CD4-positive, alpha-beta T cell treated with Interleukin-15 for 1 hour (primary cell): ENCODE measurements at places on chromosomes 1 and 21.

DNA sequence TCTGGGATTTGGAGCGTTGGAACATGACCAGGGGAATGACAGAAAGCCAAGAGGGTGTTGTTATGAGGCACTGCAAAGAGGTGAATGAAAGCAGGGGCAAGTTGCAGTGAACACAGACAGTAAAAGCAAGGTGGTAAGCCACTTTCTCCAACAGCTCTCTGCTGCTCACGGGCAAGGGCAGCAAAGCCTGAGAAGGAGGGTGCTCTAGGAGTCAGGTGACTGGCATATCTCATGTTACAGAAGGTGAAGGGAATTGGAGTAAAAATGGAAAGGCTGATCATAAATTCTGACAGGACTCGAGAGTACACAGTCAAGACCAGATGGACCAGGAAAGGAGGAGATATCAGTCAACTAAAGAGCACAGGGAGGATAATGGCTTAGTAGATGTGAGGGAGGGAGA is 14.5 kb downstream of the VAV3 start:
- DNase-seq = no peak

GRCh38 chr1:209190591-209191261 is 392.8 kb upstream of the CAMK1G start:
- DNase-seq = no peak

DNA sequence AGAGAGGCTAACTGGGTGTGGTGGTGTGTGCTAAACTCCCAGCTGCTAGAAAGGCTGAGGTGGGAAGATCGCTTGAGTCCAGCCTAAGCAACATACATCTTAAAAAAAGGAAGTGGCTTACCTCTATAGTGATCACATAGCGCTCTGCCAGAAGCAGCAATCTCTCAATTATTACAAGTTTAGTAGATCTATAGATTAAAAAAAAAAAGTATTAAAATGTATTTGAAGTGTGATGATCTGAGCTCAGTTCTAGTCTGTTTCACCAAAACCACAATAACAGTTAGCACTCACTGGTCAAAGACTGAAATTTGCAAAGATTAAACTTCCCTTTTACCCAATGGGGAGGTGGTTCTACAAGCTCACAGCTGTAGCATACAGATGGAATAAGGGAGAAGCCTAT is 76.3 kb downstream of the USP24 start:
- no peak for DNase-seq

GRCh38 chr1:20139776-20140612 is 871 bp downstream of the PLA2G2F start:
- no peak for DNase-seq

- DNase-seq = peak; percentile 59
Measured at GRCh38 chr1:159826441-159827101, at the start of gene SLAMF8. Gene SLAMF8 (plus strand): TSS chr1:159826873. CDS start chr1:159826899, 26 bp downstream.

DNA sequence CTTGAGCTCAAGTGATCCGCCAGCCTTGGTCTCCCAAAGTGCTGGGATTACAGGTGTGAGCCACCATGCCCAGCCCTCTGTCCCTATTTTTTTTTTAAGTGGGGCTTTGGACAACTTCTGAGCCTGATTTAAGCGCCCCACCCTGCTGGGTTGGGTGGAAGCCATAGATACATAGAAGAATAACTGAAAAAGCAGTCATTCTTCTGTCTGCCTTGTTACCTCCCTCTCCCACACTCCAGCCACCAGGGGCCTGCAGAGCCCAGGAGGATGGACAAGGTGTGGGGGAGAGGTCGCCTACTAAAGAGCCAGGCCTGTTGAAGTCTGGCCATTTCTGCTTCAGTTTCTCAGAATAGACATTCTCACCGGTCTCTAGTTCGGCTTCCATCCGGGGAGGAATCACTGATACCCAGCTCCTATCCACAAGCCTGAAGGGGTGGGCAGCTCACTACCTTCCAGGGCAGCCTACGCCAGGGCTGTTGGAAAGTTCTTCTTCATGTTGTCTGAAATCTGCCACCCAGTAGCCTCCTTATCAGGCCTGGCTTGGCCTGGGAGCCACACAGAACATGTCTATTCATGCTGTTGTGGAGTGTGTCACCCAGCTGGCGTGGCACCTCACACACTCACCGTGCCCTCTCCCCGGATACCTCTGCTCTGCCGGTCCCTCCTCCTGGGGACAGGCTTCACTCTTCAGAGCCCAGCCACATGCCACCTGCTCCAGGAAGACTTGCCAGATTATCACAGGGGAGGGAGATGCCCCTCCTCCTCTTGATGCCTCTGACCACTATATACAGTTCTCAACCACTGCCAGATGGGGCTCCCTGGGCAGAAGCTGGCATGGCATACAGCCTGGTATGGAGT is 27.7 kb downstream of the KNCN start:
- DNase-seq = no peak

- no peak for DNase-seq
Measured at GRCh38 chr1:169727307-169727706, 6.6 kb downstream of the SELE start.

GRCh38 chr1:248164031-248164430 is 10.6 kb upstream of the OR2M2 start:
- DNase-seq = no peak

GRCh38 chr21:45618846-45619485 is 24.6 kb upstream of the PCBP3 start:
- no peak for DNase-seq

DNA sequence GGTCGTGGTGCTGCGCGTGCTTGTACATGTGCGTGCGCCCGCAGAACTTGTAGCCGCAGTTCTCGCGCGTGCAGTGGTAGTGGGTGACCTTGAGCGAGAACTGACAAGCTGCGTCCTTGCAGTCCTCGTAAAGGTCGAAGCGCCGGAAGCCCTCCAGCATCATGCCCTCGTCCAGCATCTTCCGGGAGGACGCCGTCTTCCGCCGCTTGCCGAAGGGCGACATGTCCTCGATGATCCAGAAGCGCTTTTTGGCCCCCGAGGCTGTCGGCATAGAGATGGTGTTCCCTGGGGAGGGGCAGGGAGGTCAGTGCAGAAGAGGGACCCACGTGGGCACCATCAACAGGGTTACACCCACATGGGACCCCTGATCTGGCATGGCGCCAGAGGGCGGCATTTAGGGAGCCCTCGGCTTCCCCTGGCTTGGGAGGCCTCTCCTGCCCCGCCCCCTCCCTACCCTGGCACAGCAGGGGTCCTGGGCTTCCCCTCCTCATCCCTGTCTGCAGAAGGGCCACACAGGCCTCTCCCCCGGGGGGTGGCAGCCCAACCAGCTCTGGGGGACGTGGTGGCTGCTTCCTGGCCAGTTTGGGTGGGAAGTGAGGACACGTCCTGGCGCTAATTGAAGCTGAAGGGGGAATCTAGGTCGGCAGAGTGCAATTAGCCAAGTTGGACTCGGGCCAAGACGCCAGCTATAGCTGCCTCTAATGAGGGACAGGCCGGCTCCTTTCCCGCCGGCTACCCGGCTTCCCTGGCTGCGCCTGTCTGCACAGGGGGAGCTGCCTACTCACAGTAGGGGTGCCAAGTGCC is 156.5 kb downstream of the CASZ1 start:
- DNase-seq = no peak

- no peak for DNase-seq
Measured at GRCh38 chr1:55476445-55477015, 261.4 kb upstream of the USP24 start.

GRCh38 chr1:44723064-44723463 is 7.9 kb downstream of the RNU5D-1 start:
- DNase-seq = no peak

GRCh38 chr1:1759456-1760344 is 18.6 kb downstream of the NADK start:
- DNase-seq = no peak

DNA sequence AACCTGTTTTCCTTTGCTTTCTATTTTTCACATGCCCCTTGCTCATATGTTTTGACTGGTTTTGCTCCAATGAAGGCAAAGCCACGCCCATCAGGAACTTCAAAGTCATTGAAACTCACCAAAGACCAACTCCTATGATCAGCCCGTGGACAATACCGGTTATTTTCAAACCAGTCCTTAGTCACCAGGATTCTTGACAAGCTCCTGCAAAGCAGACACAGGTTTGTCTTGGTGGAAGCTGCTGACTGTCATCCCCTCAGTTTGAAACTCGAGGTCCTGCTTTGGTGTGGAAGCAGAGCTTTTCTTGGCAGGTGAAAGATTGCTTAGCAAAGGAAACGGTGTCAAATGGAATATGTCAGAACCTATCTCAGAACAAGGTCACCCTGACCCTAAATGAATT is 384.7 kb upstream of the CXADR start:
- DNase-seq = no peak

- no peak for DNase-seq
Measured at GRCh38 chr1:155108296-155108695, 19.4 kb upstream of the EFNA1 start.

DNA sequence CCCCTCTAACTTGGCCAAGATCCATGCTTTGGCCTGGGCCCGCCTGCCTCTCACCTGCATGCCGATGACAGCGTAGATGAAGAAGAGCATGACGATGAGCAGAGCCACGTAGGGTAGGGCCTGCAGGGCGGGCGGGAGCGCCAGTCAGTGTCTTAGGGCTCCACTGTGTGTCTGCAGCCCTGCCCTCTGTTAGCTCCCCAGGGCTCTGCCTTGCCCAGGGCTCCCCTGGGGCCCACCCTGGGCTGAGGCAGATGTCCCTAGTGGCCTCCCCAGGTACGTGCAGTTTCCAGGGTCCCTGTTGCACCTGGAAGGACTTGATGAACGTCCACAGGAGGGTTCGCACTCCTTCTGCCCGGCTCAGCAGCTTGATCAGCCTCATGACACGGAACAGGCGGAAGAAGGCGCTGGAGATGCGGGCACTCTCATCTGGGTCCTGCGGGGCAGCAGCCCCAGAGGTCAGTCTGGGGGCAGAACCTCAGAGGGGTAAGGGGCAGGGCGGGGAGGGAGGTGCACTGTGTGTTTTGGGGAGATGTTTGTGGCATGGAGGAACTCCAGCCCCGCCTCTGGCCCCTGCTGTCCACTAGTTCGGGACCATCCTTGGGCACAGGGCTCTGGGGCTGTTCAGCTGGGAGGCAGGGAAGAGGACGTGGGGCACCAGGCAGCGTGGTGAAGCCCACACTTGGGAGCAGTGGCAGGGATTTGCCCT is 29.8 kb upstream of the KIF21B start:
- no peak for DNase-seq

DNA sequence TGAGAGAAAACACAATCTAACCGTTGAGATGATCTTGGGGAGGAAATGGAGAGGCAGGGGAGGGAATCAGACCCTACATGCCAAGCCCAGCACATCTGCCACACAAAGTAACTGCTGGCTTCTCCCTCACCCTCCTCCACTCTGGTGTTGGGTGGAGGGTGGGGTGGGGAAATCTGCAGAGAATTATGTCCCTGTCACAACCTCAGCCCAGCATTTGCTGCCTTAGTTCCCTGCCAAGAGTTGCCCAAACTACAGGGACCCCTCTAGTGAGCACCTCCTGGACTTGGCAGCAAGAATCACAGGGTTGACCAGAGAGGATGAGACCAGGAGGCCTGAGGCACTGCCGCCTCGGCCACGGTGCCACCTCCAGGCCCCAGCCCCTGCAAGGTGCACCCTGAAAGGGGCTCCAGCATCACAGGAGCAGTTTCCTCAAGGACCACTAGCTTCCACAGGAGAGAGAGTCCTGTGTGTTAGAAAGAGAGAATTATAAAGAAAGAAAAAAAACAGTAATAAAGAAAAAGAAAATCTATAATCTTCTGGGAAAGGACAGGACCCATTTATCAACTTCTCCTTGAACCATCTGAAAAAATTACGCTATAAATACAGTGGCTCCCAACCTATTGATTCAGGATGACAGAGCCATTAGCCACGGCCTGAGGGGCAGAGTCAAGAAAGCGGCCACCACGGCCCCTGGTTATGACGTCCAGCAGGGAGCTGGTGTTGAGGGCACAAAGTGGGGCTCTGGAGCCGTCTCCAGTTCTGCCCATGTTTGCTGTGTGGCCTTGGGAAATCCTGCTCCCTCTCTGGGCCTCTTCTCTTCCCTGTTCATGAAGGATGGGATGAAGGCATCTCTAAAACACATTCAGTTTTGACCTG is 451.7 kb downstream of the MATN1 start:
- DNase-seq = no peak

DNA sequence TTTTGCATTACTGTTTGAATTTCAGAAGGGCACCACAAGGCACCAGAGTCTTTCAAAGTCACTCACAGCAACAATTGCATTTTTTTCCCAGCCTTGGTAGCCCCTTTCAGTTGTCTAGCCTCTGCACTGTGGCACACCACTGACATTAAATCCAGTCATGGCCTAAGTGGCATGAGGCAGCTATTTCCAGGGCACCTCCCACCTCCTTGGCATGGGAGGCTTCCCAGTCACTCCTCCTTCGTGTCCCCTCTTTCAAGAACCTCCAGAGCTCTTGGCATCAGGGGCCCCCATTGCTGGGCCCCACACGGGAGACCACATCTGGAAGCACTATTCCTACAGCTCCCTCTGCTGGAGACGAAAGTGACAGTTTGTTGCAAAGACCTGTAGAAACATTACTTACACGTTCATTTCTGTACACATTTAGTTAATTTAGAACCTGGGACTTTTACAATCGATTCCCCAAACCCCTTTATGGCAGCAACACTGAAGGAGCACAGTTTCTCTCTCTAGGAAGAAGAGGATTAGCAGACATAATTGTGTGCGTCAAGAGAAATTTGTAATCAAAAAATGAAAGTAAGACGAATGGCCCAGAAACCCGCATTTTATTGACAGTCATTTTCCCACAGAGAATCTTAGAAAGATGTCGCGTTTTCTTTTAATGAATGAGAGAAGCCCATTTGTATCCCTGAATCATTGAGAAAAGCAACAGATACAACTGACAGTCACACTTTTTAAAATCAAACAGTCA is 5.7 kb upstream of the CHD5 start:
- no peak for DNase-seq

DNA sequence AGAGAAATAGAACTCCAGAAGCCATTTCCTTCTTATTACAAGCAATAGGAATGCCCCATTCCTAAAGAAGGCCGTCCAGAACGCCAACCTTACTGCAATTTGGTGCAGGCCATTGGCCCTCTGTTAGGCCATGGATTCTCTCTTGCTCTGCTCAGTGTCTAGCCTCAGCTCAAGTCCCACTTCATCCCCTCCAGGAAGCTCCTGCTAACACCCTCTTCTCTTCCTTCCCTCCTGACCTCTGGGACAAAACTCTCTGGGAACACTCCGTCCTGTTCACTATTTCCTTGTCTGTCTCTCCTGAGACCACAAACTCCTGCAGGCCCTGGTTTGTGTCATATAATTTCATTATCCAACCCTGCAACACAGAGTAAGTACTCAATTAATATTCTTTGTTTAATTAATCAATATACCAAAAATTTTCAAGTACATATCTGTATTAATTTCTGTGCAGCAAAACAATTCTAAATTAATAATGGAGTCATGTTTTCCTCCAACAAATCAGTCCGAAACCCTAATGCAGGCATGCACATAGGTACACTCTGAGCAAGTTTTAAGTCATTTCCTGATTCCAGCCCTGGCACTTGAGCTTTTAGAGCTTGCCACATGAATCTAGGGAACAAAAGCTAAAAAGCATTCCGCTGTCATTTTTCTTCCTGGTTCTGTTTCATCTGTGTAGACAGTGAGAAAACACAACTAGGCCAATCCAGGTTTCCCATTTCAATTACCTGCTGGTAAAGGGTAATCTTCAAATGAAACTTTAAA is 245.3 kb downstream of the SETD4 start:
- no peak for DNase-seq

DNA sequence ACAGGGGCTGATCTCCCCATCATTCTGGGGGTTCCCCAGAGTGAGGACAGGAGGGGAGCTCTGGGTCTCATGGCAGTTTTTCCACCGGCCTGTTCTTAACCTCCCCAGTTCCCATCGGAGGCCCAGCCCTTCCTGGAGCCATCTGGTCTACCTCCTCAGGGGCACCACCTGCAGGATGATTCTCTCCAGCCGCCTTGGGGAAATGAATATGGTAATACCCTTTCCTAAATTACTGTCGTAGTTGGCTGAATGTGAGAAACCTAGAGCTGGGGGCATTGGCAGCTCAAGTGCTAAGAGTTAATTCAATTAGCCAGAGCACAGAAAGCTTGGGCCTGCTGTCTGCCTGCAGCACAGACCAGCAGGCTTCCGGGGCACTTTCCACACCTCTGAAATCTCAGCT is 64.9 kb downstream of the TAS1R2 start:
- DNase-seq = no peak
